ENCODE measurements at places on chromosomes 1 and 21.

GRCh38 chr1:202376247-202376646 is 27.7 kb downstream of the PPP1R12B start:
- no peak for DNase-seq

- no peak for DNase-seq
Measured at GRCh38 chr21:31931644-31932469, 59.0 kb downstream of the HUNK start.

GRCh38 chr1:31218705-31219104 is 21.0 kb downstream of the NKAIN1 start:
- DNase-seq = no peak

- peak; percentile 21 for DNase-seq
Measured at GRCh38 chr1:1517973-1518620, 6.1 kb downstream of the ATAD3A start.
